Neural progenitor cell (in vitro differentiated cells): ENCODE measurements at places on chromosomes 3 and 15. TPM values are rescaled to one million over a fixed set of nuclear protein-coding genes. Genes with fewer than 3 reads are reported as not detected.

PDZRN3 gene
- total RNA-seq, result 3.4 and 4.3 TPM in 2 replicates

GNAT1 gene
- 0.03 TPM in 1 of 2 replicates, not detected in the other for total RNA-seq

DNA sequence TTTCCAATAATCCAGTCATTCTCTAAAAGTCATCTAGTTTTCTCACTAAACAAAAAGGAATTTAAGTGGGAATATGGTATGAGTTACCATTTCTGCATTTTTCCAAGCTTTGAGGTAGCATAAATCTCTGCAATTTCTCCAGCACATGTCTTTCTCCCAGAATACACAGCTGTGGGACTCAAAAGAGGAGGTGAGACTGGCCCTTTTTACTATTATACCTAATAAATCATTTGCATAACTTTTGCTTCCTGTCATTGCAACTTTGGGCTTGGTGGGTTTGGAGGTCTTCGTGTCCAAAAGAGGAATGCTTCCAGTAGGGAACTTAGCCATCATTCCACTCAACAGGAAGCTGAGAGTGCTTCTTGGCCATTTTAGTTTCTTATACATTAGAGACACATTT, 94.8 kb downstream of the FMN1 start:
- DNase-seq, result no peak

DNA sequence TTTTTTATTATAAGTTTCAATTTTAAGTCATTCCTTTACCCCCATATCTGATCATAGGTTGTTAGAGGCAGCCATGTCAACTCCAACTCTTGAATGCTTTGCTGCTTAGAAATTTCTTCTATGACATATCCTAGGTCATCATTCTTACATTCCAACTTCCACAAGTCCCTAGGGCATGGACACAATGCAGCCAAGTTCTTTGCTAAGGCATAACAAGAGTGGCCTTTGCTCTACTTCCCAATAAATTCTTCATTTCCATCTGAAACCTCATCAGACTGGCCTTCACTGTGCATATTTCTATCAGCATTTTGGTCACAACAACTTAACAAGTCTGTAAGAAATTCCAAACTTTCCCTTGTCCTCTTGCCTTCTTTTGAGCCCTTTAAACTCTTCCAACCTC, 28.5 kb downstream of the TRIM42 start:
- DNase-seq, result no peak

GRCh38 chr3:194474675-194475074, 12.1 kb downstream of the ATP13A3 start:
- DNase-seq, result no peak

- peak; percentile 20 for DNase-seq
Measured at GRCh38 chr3:53077476-53078220, 31.8 kb upstream of the SFMBT1 start.

DNA sequence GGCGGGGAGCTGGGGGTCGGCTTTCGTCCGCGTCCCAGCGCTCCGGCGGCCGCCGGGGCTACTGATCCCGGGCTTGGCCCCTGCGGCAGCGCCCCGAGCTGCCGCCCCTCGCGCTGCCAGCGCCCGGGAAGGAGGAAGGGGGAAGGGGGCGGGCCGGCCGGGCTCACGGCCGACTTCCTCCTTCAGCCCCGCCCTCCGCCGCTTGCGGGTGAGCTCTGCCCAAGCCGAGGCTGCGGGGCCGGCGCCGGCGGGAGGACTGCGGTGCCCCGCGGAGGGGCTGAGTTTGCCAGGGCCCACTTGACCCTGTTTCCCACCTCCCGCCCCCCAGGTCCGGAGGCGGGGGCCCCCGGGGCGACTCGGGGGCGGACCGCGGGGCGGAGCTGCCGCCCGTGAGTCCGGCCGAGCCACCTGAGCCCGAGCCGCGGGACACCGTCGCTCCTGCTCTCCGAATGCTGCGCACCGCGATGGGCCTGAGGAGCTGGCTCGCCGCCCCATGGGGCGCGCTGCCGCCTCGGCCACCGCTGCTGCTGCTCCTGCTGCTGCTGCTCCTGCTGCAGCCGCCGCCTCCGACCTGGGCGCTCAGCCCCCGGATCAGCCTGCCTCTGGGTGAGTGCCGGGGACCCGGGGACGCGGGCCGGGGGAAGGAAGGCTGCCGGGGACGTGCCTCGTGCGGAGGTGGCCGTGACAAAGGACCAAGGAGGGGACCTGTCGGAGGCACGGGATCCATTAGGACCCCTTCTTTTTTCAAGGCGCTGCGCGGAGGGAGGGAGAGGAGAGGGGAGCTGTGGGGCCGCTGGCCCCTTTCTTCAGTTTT, at the start of gene SEMA4B:
Gene SEMA4B, plus strand, starts transcription at position 201 of the 814 bp plus-strand sequence. Its CDS starts 249 bp downstream, at position 450.
- DNase-seq, result peak; percentile 95

GRCh38 chr15:87967951-87968350, 288.6 kb downstream of the NTRK3 start:
- DNase-seq, result no peak

- no peak for DNase-seq
Measured at GRCh38 chr15:58448906-58449305, 17.1 kb downstream of the LIPC start.
